Trophoblast cell (in vitro differentiated cells and primary cell): ENCODE measurements at places on chromosomes 3 and 15.

- H3K4me3 ChIP-seq: no peak overlapping the region
- DNase-seq: no peak
- no peak overlapping the region for H3K27ac ChIP-seq
- no peaks in the 10 kb centered on the region for H3K27me3 ChIP-seq
Observed at GRCh38 chr3:128083396-128083795, 31.2 kb downstream of the SEC61A1 start.

GRCh38 chr3:181956122-181956521, 244.4 kb downstream of the SOX2 start:
- peak; percentile 58 for DNase-seq
- H3K27ac ChIP-seq: no peak overlapping the region
- no peak overlapping the region for H3K4me3 ChIP-seq
- peaks cover 4% of the 10 kb centered on the region for H3K4me1 ChIP-seq

- no peak for DNase-seq
- H3K36me3 ChIP-seq: no peaks in the 10 kb centered on the region
- H3K4me1 ChIP-seq: no peaks in the 10 kb centered on the region
- H3K4me3 ChIP-seq: no peak overlapping the region
Observed at GRCh38 chr15:99749386-99749785, 16.1 kb upstream of the LYSMD4 start.

- H3K36me3 ChIP-seq: no peaks in the 10 kb centered on the region
- H3K4me1 ChIP-seq: peaks cover 7% of the 10 kb centered on the region
- peaks cover 28% of the 10 kb centered on the region for H3K27me3 ChIP-seq
- no peak overlapping the region for H3K27ac ChIP-seq
Observed at GRCh38 chr3:39814007-39814406, 4.6 kb downstream of the MYRIP start.

DNA sequence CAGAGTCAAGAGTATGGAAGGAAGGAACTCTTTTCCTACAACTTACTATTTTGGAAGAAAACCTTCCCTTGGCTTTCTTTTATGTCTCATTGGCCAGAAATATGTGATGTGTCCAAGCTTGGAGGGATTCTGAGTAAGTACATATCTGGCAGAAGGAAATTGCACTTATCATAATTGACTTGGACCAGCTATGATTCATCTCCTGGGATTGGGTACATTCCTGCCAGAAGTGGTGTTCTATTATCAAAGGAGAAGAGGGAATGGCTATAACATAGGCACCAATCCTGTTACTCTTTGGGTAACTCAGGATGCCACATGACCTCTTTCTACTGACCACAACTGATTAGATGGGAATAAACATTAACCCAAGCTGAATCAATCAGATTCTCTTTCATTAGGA, 13.5 kb upstream of the DAZL start:
- H3K27me3 ChIP-seq: no peaks in the 10 kb centered on the region
- no peak overlapping the region for H3K27ac ChIP-seq
- no peak overlapping the region for H3K4me3 ChIP-seq
- no peaks in the 10 kb centered on the region for H3K4me1 ChIP-seq
- H3K36me3 ChIP-seq: no peaks in the 10 kb centered on the region
- DNase-seq: no peak

- no peaks in the 10 kb centered on the region for H3K4me1 ChIP-seq
- no peak for DNase-seq
- no peaks in the 10 kb centered on the region for H3K36me3 ChIP-seq
- H3K27me3 ChIP-seq: no peaks in the 10 kb centered on the region
- no peak overlapping the region for H3K4me3 ChIP-seq
- H3K27ac ChIP-seq: no peak overlapping the region
Observed at GRCh38 chr3:179196098-179196497, 47.9 kb downstream of the PIK3CA start.

GRCh38 chr15:57476533-57476975, 100.2 kb downstream of the CGNL1 start:
- H3K27me3 ChIP-seq: no peaks in the 10 kb centered on the region
- no peak overlapping the region for H3K27ac ChIP-seq
- no peak overlapping the region for H3K4me3 ChIP-seq
- H3K36me3 ChIP-seq: peaks cover 2% of the 10 kb centered on the region

DNA sequence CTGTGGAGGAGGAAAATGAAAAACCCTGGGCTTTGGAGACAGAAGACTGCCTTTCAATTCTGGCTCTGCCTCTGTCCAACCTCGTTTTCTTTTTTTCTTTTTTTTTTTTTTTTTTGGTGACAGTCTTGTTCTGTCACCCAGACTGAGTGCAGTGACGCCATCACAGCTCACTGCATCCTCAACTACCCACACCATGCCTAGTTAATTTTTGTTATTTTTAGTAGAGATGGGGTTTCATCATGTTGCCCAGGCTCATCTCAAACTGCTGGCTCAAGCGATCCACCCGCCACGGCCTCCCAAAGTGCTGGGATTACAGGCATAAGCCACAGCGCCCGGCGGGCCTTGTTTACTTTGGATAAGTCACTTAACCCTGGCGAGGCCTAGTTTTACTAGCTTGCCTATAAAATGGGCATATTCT, 66.3 kb upstream of the SLC25A26 start:
- H3K27ac ChIP-seq: no peak overlapping the region
- DNase-seq: no peak
- H3K4me1 ChIP-seq: peaks cover 2% of the 10 kb centered on the region
- no peaks in the 10 kb centered on the region for H3K36me3 ChIP-seq
- no peaks in the 10 kb centered on the region for H3K27me3 ChIP-seq

DNA sequence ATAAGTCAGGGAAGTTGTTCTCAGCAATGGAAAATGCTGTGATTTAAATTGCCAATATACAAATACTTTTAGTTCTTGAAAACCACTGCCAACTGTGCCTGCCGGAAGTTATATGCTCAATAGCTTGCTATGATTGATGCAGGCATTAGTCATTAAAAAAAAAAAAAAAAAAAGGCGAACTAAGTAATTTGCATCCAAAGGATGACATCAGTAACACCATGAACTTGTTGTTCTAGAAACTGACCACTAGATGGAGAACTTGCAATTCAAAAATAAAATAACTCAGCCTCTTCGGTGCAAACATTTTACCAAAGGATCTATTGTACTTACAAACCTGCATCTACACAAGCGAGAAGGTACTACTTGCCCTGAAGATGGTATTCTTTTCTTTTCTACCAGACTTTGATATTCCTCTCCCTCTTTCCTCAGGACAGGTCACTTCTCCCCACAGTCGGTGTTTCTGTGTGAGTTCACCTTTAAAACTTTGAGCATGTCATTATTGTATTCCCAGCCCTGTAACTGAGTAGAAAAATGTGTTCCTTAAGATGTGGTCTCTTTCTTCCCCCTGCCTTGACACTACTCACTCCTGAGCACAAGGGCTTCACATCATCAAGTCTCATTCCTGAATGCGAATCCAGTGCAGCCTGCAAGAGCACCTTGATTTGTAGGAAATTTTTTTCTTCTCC, 115.0 kb upstream of the VEPH1 start:
- no peaks in the 10 kb centered on the region for H3K36me3 ChIP-seq
- H3K27me3 ChIP-seq: no peaks in the 10 kb centered on the region
- H3K27ac ChIP-seq: no peak overlapping the region
- DNase-seq: peak; percentile 18

DNA sequence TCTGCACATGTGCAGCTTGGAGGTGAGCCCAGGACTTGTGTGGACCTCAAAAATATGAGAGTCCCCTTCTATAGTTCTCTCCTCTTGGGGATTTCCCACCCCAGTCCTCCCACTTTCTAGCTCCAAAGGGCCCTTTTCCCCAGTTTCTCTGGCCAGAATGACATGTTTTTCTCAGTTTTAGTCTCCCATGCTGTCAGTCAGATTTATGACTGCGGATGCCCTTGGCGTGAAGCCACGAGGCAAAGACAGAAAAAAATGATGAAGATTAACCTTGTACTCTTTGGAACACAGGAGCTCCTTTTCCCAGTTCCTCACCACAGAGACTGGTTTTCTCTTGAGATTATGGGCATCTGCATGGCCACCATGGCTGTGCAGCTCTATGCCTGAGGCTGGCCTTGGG, 72.0 kb upstream of the TTBK2 start:
- H3K27ac ChIP-seq: no peak overlapping the region
- DNase-seq: no peak
- H3K36me3 ChIP-seq: peaks cover 13% of the 10 kb centered on the region
- no peaks in the 10 kb centered on the region for H3K27me3 ChIP-seq
- H3K4me1 ChIP-seq: no peaks in the 10 kb centered on the region

DNA sequence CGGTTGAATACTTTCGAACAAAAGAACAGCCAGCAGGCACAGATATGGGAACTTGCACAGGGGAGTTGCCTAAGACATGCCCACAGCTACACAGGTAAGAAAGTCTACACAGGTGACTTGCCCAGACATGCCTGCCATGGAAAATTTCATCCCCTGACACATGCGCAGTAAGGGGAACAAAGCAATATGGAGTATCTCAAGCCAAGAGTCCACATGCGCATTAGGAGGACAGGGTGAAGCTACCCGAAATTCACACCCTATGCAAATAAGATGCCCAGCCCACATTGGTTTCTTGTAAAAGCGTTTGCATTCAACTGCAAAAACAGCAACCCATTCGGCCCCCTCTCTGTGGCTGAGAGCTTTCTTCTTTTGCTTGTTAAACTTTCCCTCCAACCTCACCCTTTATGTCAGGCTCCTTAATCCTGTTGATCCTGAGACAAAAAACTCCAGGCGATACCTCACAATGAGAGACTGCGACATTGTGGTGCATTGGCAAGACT, 49.3 kb upstream of the TRPM1 start:
- DNase-seq: peak; percentile 59
- no peaks in the 10 kb centered on the region for H3K36me3 ChIP-seq
- no peak overlapping the region for H3K27ac ChIP-seq
- no peak overlapping the region for H3K4me3 ChIP-seq
- peaks cover 17% of the 10 kb centered on the region for H3K4me1 ChIP-seq

- no peak overlapping the region for H3K27ac ChIP-seq
- no peak for DNase-seq
- no peaks in the 10 kb centered on the region for H3K36me3 ChIP-seq
- no peaks in the 10 kb centered on the region for H3K4me1 ChIP-seq
Observed at GRCh38 chr3:29152379-29152778, 128.5 kb upstream of the RBMS3 start.

DNA sequence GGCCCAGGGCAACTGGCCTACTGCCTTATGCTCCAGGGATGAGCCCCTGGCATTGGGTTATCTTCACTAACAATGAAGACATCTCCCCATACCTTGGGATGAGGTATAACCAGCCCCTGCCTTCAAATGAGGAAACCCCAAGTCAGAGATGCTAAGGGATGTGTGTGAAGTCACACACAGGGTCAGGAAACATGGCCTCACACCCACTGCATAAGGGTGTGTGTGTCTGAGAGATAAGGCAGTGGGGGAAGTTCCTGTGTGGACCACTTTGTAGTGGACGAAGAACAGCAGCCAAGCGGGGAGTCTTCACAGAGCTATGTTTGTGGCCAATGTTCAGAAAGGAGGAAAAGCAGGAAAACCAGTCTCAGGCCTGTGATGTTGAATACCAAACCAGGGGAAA, 10.5 kb downstream of the ELP6 start:
- no peaks in the 10 kb centered on the region for H3K4me1 ChIP-seq
- H3K36me3 ChIP-seq: peaks cover 38% of the 10 kb centered on the region
- no peak overlapping the region for H3K4me3 ChIP-seq
- no peak for DNase-seq
- H3K27me3 ChIP-seq: no peaks in the 10 kb centered on the region
- H3K27ac ChIP-seq: no peak overlapping the region

- DNase-seq: no peak
- no peak overlapping the region for H3K27ac ChIP-seq
- H3K27me3 ChIP-seq: no peaks in the 10 kb centered on the region
- peaks cover 4% of the 10 kb centered on the region for H3K4me1 ChIP-seq
Observed at GRCh38 chr15:98651581-98652220, 3.4 kb downstream of the IGF1R start.

DNA sequence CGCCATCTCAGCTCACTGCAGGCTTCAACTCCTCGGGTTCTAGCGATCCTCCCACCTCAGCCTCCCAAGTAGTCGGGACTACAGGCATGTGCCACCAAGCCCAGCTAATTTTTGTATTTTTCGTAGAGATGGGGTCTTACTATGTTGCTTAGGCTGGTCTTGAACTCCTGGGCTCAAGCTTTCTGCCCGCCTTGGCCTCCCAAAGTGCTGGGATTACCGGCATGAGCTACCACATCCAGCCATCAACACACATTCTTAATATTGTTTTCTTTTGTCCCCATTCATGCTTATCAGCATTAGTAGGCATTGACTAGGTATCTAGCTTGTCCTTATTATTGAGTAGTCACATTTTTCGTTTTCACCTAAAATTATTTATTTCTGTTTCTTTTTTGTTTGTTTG, 168.3 kb downstream of the GHSR start:
- H3K36me3 ChIP-seq: no peaks in the 10 kb centered on the region
- peak overlapping the region; percentile 6 for H3K27ac ChIP-seq
- H3K27me3 ChIP-seq: no peaks in the 10 kb centered on the region
- no peak for DNase-seq
- H3K4me1 ChIP-seq: peaks cover 16% of the 10 kb centered on the region

DNA sequence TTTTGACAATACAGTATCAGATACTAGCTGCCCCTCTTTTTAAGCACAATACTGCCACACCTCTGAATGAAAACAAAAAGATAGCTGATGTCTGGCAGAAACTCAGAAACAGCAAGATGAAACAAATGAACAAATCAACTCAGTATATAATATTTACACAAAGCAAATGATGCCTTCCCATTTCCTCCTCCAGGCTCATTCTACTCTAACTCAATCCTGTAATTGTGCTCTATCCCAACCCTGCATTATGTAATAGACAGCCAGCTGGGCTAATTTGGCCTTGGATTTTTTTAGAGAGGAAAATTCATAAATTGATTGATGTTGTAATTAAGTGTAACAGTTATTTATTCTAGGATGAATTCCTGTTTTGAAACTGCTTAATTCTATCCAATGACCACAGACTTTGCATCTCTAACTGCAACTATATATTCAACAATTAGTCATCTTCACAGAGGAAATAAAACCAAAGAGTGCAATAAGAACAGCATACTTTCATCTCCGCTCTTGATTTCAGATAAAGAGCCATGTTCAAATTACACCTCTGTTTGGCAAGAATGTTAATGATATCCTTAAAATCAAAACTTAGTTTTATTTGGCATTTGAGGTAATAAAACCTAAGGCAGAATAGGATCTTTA, 6.1 kb downstream of the ATG3 start:
- DNase-seq: no peak
- no peaks in the 10 kb centered on the region for H3K4me1 ChIP-seq
- H3K27ac ChIP-seq: no peak overlapping the region
- H3K27me3 ChIP-seq: no peaks in the 10 kb centered on the region
- H3K36me3 ChIP-seq: no peaks in the 10 kb centered on the region
- H3K4me3 ChIP-seq: no peak overlapping the region

DNA sequence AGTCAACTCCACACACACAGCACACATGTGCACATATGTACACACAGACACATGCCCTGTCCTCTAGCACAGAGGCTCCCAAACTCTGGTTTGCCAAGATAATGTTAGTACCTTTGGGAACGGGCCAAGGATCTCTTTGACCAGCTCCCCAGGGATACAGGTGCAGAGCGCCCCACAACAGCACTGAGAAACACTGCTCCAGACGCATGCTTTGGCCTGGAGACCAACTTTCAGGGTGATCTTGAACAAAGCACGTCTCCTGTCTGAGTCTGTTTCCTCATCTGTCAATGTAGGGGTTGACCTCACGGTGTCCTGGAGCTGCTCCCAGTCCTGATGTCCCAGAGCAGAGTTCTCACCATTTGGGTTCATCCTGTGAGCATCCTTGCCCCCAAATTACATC, 15.9 kb upstream of the SKOR1 start:
- H3K36me3 ChIP-seq: peaks cover 2% of the 10 kb centered on the region
- DNase-seq: no peak
